Activated T-helper 1 cell treated with anti-CD3 and anti-CD28 coated beads, Interleukin-2, amount 50 U/mL, for 16 hours (primary cell): ENCODE measurements at places on chromosomes 12 and 14.

GRCh38 chr12:70609739-70610491 is 27.3 kb downstream of the PTPRB start:
- DNase-seq = no peak

DNA sequence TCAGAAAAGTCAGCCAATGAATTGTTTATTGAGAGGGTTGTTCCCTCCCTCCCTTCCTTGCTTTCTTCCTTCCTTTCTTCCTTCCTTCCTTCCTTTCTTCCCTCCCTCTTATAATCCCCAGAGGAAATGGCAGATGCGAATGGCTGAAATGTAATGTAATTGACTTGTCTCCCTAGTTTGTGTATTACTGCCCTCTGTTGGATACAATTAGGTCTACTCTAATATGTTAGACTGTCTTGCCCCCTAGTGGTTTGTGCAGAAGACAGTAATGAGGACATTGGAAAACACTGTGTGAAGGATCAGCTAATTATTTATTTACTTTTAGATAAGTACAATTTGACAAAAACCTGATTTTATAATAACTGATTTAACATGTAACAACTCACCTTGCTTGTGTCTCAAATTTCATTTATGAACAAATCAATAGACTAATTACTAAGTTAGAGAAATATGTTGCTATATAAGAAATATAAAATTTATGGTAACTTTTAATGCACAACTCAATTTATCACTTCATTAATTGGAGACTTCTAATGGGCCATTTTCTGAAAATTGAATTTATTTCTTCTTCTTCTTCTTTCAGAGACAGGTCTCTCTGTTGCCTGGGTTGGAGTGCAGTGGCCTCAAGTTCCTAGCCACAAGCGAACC is 229.8 kb upstream of the LRIG3 start:
- no peak for DNase-seq

DNA sequence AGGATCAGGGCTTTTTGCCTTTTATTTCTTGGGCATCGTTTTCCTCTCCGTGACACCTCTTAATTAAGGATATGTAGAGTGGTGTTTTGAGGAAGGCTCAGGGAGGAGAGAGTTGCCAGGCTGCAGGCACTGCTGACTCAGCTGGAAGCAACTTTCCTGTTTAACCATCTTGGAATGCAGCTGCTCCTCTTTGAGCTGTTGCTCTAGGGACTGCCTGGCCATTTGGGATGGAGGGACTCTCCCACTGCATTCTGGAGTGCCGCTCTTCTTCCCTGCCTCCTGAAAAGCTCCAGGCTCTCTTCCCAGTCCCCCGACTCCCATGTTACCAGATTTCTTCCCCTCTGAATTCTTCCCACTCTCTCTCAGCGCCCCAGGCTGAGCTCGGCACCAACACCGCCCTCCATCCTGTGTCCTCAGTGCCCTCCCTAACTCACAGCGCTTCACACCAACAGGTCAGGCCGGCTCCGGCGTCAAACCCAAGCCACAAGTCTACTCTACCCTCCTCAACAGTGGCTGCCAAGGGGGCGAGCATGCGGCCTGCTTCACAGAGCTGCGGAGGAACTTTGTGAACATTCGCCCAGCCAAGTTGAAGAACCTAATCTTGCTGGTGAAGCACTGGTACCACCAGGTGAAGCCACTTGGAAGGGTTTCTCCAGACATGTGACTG is 5.9 kb downstream of the OAS3 start:
- DNase-seq = no peak

DNA sequence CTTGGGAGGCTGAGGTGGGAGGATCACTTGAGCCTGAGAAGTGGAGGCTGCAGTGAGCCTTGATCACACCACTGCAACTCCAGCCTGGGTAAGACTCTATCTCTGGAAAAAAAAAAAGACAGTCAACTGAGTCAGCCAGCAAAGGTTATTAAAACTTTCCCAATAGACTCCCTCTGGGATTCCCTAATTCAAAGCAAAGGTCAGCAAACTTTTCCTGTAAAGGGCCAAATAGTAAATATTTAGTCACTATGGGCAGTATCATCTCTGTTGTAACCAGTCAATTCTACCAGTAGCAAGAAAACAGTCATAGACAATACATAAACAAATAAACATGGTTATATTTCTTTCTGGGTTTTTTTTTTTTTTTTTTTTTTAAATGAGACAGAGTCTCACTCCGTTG is 122.5 kb downstream of the IPO8 start:
- DNase-seq = no peak

- no peak for DNase-seq
Measured at GRCh38 chr12:65868878-65869277, 44.6 kb downstream of the HMGA2 start.

DNA sequence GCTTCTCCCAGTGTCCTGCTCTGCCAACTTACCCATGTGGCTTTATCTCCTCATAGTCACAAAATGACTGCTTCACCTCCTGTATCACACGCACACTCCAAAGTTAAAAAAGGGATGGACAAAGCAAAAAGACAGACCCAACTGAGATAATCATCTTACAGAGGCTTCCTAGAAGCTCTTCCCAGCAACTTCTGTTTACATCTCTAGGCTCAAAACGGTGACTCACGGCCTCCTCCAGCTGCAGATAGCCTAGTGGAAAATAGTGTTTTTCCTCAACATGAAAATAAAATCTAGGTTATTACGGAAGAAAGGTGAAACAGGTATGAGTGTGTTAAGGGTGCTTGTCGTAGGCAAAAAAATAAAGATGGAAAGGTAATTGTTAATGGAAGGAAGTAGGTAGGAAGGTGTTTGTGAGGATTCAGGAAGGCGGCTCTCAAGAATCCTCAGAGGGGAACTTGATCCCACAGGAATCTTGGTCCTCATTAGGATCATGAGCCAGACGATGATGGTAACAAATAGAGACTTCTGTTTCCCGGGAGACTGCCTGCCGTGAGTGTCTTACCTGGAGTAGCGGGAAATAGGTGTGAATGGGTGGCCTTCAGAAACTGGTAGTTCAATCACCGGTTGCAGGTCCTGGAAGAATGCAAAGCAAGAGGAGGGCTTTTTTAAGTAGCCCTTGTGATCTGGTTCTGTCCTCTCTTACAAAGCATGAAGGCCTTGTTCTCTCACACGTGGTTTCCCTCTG is 487.5 kb upstream of the TMEM132C start:
- DNase-seq = no peak

DNA sequence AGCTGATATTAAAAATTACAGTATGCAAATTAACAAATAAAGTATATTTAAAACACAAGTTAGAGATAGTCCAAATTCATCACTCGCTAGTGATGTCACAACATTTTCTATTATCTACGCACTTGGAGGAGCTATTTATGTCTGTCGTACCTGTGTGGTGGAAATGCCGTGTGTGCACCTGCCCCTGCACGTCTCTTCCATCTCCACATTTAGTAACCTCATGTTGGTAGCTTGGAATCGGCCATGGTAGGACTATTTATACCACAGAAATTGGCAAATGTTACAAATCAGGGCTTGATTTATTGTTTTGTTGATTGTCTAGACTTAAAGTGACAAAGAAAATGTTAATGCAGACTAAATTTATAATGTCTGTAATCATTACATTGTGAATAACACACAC is 62.6 kb upstream of the NTF3 start:
- DNase-seq = no peak

DNA sequence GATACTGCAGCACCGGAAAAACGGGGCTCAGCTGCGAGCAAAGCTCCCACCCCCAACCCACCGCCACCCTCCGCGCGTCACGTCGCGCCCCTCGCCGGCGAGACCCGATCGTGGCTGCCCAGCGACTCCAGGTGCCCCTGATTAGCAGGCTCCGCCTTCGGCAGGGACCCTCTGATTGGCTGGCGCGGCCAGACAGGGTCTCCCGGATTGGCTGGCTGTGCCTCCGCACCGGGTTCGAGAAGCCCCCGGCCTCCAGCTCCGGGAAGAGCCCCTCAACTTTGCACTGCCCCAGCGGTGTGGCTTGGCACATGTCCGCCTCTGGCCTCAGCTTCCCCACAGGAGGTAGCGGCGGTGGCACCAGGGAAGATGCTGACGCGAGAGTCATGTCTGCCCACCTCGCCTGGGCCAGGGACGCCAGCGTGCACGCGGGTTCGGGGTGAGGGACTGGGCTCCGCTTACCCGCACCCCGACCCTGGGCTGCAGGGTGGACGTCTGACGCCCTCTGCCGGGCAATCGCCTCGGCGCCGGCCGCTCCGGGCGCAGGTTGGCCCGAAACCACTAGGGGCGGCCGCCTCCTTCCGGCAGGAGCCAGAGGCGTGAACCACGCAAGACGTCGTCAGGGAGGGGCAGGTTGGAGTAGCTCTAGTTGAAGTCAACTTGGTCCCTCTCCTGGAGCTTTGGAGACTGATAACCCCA is 498 bp upstream of the RHOF start:
- DNase-seq = peak; percentile 90

DNA sequence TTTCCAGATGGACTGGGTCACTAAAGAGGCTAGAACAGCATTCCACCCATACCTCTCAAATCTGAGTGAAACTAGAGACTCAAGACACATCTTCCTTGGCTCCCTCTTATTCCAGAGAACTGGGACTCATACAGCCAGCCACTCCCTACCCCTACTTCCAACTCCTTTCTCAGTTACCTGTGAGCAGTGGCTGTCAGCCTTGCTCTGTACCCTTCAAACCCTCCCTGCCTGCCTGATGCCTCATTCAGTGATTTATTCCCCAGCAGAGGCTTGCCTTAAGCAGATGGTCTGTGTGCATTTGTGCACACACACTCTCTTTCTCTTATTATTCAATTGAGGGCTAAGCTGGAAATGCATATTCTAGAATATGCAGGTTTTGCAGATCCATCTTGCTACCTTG is 14.6 kb downstream of the GPR84 start:
- DNase-seq = no peak

DNA sequence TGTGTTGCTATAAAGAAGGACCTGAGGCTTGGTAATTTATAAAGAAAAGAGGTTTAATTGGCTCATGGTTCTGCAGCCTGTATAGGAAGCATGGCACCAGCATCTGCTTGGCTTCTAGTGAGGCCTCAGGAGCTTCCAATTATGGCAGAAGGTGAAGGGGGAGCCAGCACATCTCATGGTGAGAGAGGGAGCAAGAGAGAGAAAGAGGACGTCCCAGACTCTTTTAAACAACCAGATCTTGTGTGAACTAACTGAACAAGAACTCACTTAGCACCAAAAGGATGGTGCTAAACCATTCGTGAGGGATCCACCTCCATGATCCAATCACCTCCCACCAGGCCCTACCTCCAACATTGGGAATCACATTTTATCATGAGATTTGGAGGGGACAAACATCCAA is 6.1 kb upstream of the SNAPC1 start:
- DNase-seq = no peak

GRCh38 chr12:101238306-101238705 is 28.3 kb upstream of the SLC5A8 start:
- no peak for DNase-seq

GRCh38 chr12:57821474-57822214 is 3.1 kb upstream of the AVIL start:
- no peak for DNase-seq

GRCh38 chr14:100317912-100318808 is 5.0 kb upstream of the SLC25A47 start:
- peak; percentile 57 for DNase-seq

- DNase-seq = no peak
Measured at GRCh38 chr12:1769809-1770494, 50.4 kb upstream of the LRTM2 start.

- DNase-seq = no peak
Measured at GRCh38 chr12:109695961-109696461, 17.6 kb upstream of the FAM222A start.

DNA sequence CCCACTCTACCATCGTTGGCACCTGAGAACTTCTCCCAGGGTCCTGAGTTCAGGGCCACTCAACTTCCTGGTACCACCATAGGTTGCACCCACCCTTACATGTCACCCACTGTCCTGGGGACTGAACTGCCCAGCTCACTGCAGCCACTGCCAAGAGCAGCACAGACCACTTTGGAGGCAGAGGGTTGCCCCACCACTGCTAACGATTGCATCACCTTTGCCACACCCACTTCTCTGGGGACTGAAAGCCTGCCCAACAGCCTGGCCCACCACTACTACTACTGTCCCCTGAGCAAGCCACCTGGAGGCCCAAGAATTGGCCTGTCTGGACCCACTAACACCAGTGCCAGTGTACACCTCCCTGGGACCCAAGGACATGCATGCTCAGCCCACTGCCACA is 27.6 kb downstream of the CACNA2D4 start:
- no peak for DNase-seq

- DNase-seq = no peak
Measured at GRCh38 chr12:18755341-18755740, 17.4 kb downstream of the CAPZA3 start.

DNA sequence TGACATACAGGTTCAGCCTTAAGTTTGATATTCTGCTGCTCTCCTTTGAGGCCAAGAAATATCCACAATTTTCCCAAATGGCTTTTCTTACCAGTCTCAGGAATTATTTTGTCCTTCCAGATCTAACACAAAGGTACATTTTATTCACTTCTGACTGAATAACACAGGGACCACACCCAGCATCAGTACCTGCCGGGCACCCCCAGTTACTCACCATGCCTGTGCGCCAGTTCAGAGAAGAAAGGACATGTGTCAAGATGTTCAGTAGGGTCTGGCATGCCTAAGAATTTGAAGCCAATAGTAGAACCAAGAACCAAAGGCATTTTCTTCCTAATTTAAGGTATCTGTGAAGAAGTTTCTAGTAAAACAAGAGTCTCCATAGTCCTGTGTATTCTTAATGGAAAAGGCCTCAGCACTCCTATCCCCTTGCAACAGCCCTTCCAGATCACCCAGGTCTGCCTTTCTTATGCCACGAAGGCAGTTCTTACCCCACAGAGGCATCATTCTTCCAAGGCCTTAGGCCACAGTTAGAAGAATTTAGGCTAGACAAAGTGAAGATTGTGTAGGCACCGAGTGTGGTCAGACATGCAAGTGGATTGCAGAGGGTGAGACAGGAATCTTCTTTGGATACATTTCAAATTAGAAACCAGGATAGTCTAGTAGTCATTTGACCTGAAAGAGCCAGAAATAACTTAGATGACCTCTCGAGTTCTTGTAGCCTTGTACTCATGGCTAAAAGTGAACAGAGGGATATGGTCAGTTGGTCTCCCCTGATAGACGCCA is 140.1 kb upstream of the HIF1A start:
- no peak for DNase-seq

DNA sequence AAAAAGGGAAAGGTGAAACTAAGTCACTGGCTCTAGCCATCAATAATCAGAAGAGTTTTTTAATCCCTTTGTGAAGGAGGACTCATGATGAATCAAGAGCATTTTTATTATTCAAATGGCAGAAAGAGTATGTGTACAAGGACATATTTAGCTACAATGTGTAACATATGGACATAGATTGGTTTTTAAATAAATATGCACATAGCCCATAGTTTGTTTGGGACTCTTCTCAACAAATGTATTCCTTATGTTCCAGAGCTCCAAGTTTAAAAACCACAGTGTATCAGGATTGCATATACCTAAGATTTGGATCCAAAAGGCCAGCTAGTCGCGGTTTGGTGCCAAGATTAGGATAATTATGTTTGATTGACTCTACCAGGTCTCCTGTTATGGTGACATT is 104.2 kb downstream of the C12orf50 start:
- no peak for DNase-seq
